ENCODE measurements at places on chromosomes 11 and 22. TPM values are rescaled to one million over a fixed set of nuclear protein-coding genes. Genes with fewer than 3 reads are reported as not detected.

- H3K4me3 ChIP-seq: peak overlapping the region; percentile 45
- no peaks in the 10 kb centered on the region for H3K27me3 ChIP-seq
- peak; percentile 50 for DNase-seq
- H3K4me1 ChIP-seq: peaks cover 64% of the 10 kb centered on the region
- H3K27ac ChIP-seq: peak overlapping the region; percentile 91
Observed at GRCh38 chr11:123457187-123457770, 27.2 kb downstream of the GRAMD1B start.

DNA sequence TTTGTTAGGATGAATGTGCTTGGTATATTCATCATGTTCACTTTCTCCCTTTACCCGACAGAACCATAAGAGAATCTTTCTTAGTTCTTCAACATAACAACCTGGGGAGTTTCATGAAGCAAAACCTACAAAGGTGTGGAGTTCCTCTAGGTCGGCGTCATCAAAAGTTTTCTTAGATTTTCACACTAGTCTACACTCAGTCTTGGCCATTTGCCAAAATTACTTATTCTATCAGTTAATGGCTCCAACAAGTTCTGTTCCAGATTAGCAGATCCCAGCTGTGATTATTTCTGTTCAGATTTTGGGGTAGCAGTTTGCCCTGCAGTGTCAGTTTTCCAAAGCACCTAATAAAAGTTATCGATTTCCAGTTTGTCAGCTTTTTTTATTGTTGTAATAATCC, 935.8 kb upstream of the RAG2 start:
- no peak overlapping the region for H3K4me3 ChIP-seq
- H3K27me3 ChIP-seq: no peaks in the 10 kb centered on the region
- H3K4me1 ChIP-seq: no peaks in the 10 kb centered on the region
- no peaks in the 10 kb centered on the region for H3K36me3 ChIP-seq
- DNase-seq: no peak

- no peak for DNase-seq
- no peaks in the 10 kb centered on the region for H3K27me3 ChIP-seq
- H3K36me3 ChIP-seq: no peaks in the 10 kb centered on the region
- no peaks in the 10 kb centered on the region for H3K4me1 ChIP-seq
- H3K4me3 ChIP-seq: no peak overlapping the region
Observed at GRCh38 chr11:129580278-129580677, 204.6 kb downstream of the BARX2 start.

- DNase-seq: no peak
- no peaks in the 10 kb centered on the region for H3K36me3 ChIP-seq
- H3K27ac ChIP-seq: no peak overlapping the region
- no peak overlapping the region for H3K4me3 ChIP-seq
- H3K4me1 ChIP-seq: no peaks in the 10 kb centered on the region
Observed at GRCh38 chr22:25212337-25212736, 7.1 kb upstream of the CRYBB2 start.

- no peak overlapping the region for H3K27ac ChIP-seq
- peaks cover 9% of the 10 kb centered on the region for H3K27me3 ChIP-seq
- no peaks in the 10 kb centered on the region for H3K4me1 ChIP-seq
- no peaks in the 10 kb centered on the region for H3K36me3 ChIP-seq
Observed at GRCh38 chr11:13098616-13099289, 89.6 kb downstream of the RASSF10 start.

- peaks cover 43% of the 10 kb centered on the region for H3K27me3 ChIP-seq
- no peak overlapping the region for H3K27ac ChIP-seq
- no peak for DNase-seq
Observed at GRCh38 chr11:120174866-120175265, 36.0 kb upstream of the OAF start.

GRCh38 chr11:114310095-114310494, 13.9 kb downstream of the NNMT start:
- H3K27ac ChIP-seq: no peak overlapping the region
- peaks cover 25% of the 10 kb centered on the region for H3K27me3 ChIP-seq
- H3K4me1 ChIP-seq: peaks cover 4% of the 10 kb centered on the region

- no peak overlapping the region for H3K4me3 ChIP-seq
- H3K27ac ChIP-seq: no peak overlapping the region
- H3K27me3 ChIP-seq: peaks cover 9% of the 10 kb centered on the region
- H3K4me1 ChIP-seq: no peaks in the 10 kb centered on the region
- DNase-seq: no peak
Observed at GRCh38 chr11:45733176-45733575, 67.8 kb upstream of the CHST1 start.

- H3K36me3 ChIP-seq: peaks cover 17% of the 10 kb centered on the region
- peak overlapping the region; percentile 99 for H3K4me3 ChIP-seq
- H3K4me1 ChIP-seq: peaks cover 23% of the 10 kb centered on the region
- peak overlapping the region; percentile 96 for H3K27ac ChIP-seq
- no peak for DNase-seq
Observed at GRCh38 chr22:37953062-37953436, 352 bp downstream of the C22orf23 start.

CAPRIN1 gene
- total RNA-seq: 235 TPM

ZP1 gene
- total RNA-seq: not detected

OR52A1 gene
- total RNA-seq: not detected

PTPMT1 gene
- total RNA-seq: 44.7 TPM

Data from activated CD8-positive, alpha-beta T cell treated with anti-CD3 and anti-CD28 coated beads, Interleukin-2, amount 10 ng/mL, durations not matched to agents 7 days and 5 days (primary cell).